Effector memory CD8-positive, alpha-beta T cell (primary cell): ENCODE measurements at places on chromosomes 4 and X.

- DNase-seq: no peak
Measured at GRCh38 chr4:3269991-3270611, 21.1 kb downstream of the MSANTD1 start.

DNA sequence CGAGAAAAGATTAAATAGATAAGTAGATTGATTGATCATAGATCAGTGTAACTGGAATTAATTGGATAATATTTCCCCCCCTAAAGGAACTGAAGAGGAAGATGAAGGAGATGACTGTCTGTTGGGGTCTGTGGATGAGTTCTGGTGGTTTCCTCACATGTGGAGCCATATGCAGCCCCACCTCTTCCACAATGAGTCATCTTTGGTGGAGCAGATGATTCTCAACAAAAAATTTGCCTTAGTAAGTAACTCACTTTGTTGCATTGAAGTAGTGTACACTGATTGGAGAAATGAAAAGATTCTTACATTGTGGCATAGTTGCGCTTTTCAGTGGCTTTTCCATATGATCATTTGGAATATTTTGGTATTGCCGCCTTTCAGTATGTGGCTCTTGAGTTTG is 80.4 kb downstream of the NDST3 start:
- DNase-seq: no peak

GRCh38 chr4:127788517-127788916 is 6.4 kb downstream of the HSPA4L start:
- no peak for DNase-seq

DNA sequence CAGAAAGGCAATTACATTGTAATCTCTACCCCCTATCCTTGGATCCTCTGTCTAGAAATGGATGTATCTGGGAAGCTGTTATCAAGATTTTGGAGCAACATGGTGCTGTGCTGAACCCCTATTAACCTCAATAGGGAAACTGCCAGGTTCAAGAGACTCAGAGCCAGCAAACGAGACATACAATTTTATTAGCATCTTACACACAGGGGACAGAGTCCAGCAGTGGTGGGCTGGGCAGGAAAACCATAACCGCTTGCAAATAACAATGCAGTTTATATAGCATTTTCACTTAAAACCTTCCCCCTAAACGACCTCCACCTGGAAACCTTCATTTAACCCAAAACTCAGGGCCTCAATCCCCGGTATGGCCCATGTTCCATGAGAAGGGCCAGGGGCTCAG is 79.5 kb downstream of the SYTL5 start:
- DNase-seq: no peak

- DNase-seq: no peak
Measured at GRCh38 chr4:54187148-54187547, 41.9 kb upstream of the PDGFRA start.

GRCh38 chr4:41512596-41512995 is 25.4 kb upstream of the LIMCH1 start:
- no peak for DNase-seq

GRCh38 chrX:110863883-110864282 is 68.3 kb upstream of the CHRDL1 start:
- DNase-seq: no peak

DNA sequence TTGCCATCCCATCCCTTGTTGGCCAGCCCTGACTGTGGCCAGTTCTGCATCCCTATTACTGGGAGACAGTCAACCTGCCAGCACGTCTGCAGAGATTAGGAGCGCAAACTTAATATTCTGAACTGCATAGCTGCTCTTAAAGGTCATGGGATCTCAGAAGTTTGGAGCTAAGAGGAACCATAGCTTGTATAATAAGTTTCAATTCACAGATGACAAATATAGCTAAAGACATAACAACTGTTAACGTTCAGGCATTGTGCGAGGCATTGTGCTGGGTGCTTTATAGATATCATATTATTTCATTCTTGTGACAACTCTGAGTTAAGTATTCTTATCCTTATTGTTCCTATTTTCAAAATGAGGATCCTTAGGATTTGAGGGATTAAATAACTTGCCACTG is 3.7 kb downstream of the SCARB2 start:
- no peak for DNase-seq

- DNase-seq: no peak
Measured at GRCh38 chrX:153064061-153064460, 7.8 kb downstream of the PNMA3 start.

DNA sequence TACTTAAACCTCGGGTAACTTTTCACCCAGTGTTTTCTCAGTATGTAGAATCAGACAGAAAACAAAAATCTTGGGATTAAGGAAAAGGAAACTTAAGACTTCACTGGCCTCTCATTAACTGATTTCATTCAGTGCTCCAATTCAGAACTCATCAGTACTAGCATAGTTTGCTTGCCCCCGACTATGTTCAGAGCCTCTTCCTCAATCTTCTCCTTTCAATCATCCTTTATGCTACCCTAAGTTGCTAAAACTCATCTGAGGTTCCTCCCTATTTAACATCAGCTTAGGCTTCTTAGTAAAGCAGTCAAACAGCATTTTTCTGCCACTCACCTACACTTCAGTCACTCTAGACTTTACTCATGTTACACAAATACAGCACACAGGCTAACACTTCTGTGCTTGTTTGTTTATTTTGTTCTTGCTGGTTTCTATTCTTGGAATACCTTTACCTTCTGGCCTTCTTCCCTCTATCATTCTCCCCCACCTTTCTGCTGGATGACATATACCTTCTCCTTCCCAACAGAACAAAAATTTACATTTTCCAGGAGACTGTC is 163.0 kb upstream of the TLL1 start:
- no peak for DNase-seq

DNA sequence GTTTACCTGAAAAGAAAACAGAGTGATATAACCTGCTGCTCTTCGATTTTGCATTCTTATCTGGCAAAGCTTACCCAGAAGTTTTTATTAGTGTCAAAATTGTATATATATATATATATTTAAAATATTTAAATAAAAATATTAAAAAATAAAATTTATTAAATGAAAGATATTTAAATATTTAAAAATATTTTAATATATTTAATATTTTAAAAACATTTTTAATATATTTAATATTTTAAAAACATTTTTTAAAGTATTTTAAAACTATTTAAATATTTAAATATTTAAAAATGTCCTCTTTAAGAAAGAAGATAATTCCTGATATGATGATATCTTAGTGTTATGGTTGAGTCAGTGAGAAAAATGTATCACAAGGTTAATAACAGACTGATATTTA is 317.2 kb downstream of the EPHA5 start:
- DNase-seq: no peak

- no peak for DNase-seq
Measured at GRCh38 chrX:47515941-47516665, 33.1 kb upstream of the ZNF41 start.

- DNase-seq: no peak
Measured at GRCh38 chrX:104330966-104331365, 76.2 kb upstream of the ESX1 start.

- no peak for DNase-seq
Measured at GRCh38 chr4:111115881-111116280, 493.0 kb upstream of the PITX2 start.

- DNase-seq: no peak
Measured at GRCh38 chr4:17788956-17789355, 7.5 kb upstream of the FAM184B start.

DNA sequence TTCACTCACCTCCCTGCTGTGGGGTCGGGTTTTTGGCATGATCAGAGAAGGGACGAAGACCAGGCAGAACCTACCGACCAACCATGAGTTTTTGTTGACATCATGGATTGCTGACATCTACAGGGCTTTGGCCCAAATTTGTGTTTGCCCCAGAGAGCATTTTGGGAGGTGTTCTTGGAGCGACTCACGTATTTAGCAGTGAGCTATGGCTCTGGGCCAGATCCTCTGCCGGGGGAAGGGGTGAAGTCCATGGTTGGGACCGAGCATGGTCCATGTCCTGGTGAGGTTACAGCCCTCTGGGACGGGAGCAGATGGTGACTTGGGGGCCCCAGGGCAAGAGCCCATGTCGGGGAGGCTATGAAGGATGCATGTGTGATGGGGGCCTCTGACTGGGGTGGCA is 17.4 kb downstream of the SORCS2 start:
- DNase-seq: no peak

DNA sequence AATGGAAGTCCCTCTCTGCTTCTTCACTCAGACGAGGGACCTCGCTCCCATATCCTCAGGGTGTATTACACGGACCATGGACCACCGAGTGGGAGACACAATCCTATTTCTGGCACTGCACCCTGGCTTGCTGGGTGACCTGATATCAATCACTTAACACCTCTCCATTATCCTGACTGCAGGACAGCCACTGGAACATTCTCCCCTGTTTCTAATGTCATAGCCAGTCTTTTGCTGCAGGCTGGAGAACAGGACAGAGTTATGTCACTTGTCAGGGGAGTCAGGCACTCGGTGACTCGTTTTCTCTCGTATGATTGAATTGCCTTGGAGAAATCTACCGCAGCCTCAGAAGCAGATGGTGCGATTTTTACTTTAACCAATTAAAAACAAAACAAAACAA is 219.1 kb upstream of the IGFBP7 start:
- DNase-seq: no peak

- no peak for DNase-seq
Measured at GRCh38 chr4:80336582-80336981, 1.1 kb downstream of the CFAP299 start.

GRCh38 chrX:27968878-27969277 is 12.4 kb downstream of the DCAF8L1 start:
- DNase-seq: no peak

- no peak for DNase-seq
Measured at GRCh38 chrX:120001787-120002186, 58.2 kb upstream of the NKAP start.

- no peak for DNase-seq
Measured at GRCh38 chr4:143700046-143700415, 444 bp downstream of the FREM3 start.

DNA sequence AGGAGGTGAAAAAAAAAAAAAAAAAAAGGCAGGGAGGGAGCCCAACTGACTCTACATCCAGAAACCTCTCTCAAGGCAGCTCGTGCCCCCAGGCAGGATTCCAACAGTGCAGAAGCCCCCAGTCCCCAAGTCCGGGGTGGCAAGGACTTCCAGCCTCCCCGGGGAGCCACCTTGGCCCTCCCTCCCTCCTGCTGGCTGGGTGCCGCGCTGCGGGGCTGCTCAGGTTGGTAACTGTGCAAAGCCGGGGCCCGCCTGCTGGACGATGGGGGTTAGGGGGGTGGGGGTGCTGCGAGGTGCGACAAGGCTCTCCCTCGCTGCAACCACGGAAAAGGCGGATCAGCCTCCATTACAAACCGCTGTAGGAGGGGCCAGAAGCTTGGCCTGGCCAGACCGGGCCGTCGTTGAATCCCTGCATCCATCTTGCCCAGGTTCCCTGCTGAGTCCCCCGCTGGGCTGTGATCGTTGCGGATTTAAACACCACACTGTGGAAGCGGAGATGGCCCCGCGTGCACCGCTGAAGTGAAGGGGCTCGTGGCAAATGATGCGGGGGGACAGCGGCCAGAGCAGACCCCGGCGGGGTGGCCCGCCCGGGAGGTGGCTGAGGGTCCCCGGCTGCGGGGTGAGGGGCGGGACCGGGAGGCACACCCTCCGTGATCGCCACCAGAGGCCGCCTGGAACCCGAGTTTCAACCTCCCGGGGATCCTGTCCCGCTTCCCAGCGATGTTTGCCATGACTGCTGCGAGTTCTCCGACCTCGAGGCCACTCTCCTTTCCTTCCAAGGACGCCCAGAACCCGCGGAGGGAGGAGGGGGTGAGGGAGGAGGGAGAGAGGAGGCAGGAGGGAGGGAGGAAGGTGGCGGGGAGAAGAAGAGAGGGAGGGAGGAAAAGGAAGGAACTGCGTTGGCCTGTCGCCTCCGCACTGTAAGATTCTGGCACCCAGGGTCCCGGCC is 58.0 kb upstream of the DDX3X start:
- no peak for DNase-seq

- DNase-seq: no peak
Measured at GRCh38 chr4:99207911-99208718, 10.9 kb downstream of the ADH6 start.

GRCh38 chr4:5452156-5452555 is 256.2 kb downstream of the EVC2 start:
- no peak for DNase-seq

GRCh38 chrX:23656684-23657083 is 10.6 kb upstream of the PRDX4 start:
- no peak for DNase-seq

DNA sequence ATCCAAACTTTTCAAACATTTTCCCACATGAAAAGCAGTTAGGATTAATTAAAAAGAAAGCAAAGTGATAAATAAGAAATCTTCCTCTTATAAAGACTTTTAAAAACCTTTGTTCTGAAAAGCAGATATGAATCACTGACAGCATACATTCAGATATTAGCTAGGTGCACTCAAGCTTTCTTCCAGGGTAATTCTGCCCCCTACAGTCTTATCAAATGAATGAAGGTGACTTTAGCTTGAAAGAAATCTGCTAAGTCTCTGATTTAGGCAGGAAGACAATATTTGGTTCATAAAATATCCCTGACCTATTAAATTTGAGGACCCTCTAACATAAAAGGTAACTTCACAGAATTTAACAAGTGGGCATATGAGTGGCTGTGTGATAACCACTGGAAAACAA is 209.1 kb upstream of the FAM47A start:
- no peak for DNase-seq

DNA sequence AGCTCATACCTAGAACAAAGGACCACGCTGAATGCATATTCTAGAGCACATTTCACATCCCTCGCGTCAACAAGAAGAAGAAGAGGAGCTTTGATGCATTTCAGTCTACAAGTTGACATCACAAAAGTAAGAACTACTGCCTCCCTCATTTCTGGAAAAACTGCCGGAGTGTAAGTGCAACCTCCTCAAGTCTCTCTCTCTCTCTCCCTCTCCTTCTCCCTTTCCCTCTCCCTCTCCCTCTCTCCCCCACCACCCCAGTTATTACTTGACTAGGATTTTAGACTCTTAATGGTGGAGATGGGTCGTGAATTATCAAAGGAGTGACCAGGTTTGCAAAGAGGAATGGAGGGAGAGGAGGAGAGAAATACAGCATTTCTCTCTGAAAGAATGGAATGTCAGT is 1.4 kb upstream of the IRS4 start:
- DNase-seq: no peak

DNA sequence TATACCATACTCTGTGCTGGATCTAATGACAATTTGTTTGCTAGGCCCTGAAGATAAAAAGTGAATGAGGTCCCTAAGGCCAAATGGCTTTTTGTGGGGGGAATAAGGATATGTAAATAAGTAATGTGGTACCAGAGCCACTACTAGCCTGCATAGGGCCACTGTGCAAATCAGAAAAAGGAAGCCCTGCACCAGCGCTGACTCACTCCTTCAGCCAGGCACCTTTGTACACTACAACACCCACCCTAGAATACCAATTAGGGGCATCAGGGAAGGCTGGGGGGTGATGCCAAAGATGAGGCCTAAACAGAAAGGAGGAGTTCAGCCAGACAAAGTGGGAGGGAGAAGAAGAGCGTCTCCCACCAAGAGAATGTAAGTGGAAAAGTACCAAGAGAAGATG is 122.2 kb downstream of the CAMK2D start:
- DNase-seq: no peak
